Activated T-helper 1 cell treated with Interleukin-2 at 50 U/mL for 16 hours (primary cell): ENCODE measurements at places on chromosomes 6 and 20.

GRCh38 chr20:12180107-12180661 lies 262.5 kb downstream of the BTBD3 start:
- DNase-seq, result no peak

GRCh38 chr6:72552938-72553337 lies 68.9 kb upstream of the KCNQ5 start:
- DNase-seq, result no peak

DNA sequence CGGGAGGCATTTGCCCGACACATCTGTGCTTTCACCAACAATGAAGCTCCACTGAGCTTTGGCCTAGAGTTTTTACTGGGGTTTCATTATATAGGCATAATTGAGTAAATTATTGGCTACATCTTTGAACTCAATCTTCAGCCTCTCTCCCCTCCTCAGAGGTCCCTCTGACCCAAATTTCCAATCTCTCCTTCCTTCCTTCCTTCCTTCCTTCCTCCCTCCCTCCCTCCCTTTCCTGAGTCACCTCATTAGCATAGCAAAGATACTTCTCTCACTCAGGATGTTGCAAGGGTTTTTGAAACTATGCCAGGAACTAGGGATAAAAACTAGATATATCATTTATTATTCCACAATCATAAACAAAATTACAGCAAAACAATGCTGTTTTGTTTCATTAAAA lies 238.2 kb upstream of the PRND start:
- DNase-seq, result no peak

- DNase-seq, result no peak
These were observed 68.1 kb upstream of the SNRPB2 start for GRCh38 chr20:16661756-16662155.

- DNase-seq, result no peak
These were observed 167.5 kb downstream of the ZFAND3 start for GRCh38 chr6:37987018-37987417.

GRCh38 chr6:160919723-160920440 lies 71.7 kb upstream of the MAP3K4 start:
- no peak for DNase-seq

DNA sequence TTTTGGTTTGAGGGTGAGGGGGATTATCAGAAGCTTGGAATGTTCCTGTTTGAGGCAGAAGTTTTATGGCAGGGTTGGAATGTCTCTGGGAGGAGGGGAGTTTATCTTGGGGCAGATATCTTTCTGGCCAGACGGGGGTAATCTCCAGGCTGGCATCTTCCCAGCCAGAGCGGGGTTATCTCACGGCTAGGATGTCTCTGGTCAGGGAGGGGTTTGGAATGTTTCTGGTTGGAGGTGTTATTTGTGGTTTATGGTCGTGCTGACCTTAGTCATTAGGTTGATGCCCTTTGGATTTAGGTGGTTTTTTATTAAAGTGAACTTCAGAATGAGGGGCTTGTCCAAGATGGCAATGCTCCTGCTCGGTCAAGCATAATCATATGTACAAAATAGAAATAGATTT lies 14.8 kb downstream of the PGK2 start:
- DNase-seq, result no peak

DNA sequence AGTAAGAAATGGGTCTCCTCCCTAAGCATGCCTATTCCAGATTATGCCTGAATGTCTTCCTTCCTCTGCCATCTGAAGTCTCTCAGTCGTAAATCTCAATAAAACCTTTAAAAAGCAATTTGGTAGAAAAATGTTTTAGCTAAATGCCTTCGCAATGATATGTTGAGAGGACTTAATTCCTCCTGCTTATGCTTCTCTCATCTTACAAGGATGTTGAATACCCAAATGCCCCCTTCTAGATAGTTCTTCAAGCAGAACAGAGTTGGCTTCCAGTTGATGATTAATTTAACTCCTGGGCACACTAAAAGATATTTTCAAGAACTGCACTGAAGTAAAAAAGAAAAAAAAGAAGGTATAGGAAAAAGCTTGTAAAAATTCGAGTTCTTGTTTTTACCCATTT lies 275.0 kb upstream of the SPTLC3 start:
- DNase-seq, result no peak
